ENCODE measurements at places on chromosomes 3 and 15.

- no peaks in the 10 kb centered on the region for H3K4me1 ChIP-seq
- no peak overlapping the region for H3K4me3 ChIP-seq
- peaks cover 5% of the 10 kb centered on the region for H3K36me3 ChIP-seq
- no peaks in the 10 kb centered on the region for H3K27me3 ChIP-seq
- no peak overlapping the region for H3K27ac ChIP-seq
- no peak for DNase-seq
Measured at GRCh38 chr15:34349769-34350168, 6.7 kb downstream of the NUTM1 start.

DNA sequence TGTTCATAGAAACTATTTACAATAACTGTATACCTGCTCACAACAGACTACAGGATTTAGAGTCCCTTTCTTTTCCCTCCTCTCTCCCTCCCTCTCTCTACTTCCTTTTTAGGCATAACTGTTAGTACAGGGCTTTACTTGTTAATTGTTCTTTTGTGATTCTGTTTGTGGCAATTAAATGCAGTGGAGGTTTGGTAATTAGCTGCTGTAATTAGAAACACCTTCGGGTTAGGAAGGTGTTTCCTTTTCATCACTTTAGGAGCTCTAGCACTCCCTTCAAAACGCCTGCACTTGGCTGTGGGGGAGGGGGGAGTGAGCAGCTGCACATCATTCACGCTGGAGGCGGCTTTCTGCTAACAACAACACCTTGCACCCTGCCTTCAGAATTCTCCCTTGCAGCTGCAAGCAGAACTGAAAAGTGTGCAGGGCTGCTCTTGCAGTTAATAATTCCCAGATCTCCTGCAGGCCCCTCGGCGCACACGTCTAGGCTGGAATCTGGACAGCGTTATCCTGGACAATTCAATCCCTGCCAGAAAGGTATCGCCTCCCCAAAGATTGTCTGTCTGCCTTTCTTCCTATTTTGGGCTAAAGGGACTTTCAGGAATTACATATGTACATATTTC, 242.6 kb upstream of the RGMA start:
- peak; percentile 79 for DNase-seq
- H3K36me3 ChIP-seq = 0 out of 2 replicates have a peak, but pooled peaks cover 9% of the 10 kb centered on the region
- H3K4me3 ChIP-seq = peak overlapping the region; percentile 56

DNA sequence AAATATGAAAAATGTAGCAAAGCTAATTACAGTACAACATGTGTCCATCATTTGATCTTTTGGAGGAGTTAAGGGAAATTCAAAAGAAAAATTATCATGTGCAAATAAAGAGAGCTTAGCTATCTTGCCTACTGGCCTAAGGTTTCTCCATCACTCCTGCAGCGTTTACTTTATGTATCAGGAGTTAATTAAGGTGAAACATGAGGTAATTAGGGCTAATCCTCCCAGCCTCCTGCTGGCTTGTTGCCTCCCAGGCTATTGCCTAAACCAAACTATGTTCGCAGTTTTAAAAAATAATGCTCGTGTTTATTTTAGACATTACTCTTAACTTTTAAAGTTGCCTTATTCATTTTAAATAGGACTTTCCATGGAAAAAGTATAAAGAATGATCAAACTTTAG, 367.5 kb downstream of the ROBO2 start:
- DNase-seq = no peak
- no peaks in the 10 kb centered on the region for H3K36me3 ChIP-seq
- no peaks in the 10 kb centered on the region for H3K4me1 ChIP-seq

DNA sequence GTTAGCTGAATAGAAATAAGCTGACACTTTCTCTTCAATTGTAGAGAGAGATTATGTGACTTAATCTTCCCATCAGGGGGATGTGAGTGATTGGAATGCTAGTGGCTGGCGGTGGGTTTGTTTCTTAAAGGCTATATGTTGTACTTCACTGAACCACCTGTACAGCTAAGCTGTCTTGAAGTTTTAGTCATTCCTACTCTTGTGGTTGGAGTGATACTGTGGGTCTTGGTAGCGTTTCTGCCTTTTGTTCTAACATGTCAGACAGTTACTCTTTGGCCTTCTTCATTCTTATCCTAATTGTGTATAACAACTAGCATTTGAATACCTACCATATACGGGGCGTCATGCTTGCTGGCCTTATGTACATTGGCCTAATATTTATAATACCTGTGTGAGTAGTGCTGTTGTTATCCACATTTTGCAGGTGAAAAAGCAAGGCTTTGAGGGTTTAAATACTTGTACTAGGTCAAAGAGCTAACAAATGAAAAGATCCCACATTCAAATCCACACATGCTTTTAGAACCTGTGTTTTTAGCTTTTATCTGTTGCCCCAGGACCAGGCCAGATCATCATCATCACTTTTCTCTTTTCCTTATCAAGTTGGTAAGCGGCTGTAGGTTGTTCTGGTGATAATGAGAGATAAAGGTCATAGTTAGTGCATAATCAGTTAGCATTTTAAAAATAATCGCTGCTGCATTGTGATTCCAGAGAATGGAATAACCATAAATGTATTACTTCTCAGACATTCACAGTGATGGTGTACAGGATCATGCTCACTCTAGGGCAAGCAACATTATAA, 50.2 kb downstream of the AKAP13 start:
- H3K27me3 ChIP-seq = no peaks in the 10 kb centered on the region
- H3K4me3 ChIP-seq = no peak overlapping the region
- peaks cover 7% of the 10 kb centered on the region for H3K4me1 ChIP-seq
- H3K36me3 ChIP-seq = no peaks in the 10 kb centered on the region

DNA sequence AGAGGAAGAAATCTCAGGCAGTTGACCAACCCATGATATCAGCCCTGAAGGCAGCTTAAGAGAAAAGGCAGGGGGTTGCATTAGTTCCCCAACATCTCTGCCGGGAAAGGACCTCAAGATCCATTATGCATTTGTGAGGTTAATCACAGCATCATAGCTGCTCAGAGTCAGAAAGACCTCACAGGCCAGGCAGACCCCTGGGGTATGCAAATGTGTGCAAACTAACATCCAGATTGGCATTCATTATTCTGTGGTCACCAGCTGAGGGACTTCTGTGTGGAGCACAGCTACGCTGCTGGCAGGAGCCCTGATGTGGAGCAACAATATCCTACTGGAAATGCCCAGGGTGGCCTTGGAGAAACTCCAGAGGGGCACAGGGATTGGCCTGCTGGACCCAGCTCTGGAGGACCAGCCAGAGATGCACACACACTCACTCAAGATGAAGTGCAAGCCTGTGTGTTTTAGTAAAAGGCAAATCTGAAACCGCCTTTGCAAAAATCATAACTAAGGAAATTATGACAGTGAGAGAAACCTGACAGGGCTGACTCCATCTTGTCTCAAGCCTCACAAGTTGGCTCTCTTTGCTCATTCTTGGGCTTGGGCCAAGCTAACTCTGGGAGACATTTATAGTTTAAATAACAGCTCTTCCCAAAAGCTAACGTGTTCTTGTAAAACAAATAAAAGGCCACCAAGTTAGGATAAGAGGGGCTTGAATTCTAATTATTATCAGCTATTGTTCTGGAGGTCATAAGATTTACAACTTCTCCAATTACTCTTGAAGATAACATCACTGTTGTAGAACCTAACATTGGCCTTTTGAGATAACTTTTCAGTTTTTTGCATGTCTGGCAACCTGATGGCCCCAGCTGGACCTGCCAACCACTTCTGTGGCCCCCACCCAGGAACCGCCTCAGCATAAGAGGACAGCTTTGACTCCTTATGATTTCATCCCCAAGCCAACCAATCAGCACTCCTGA, 257.1 kb downstream of the UACA start:
- H3K4me3 ChIP-seq = no peak overlapping the region
- no peak overlapping the region for H3K27ac ChIP-seq

GRCh38 chr15:64324165-64324877, 31.7 kb downstream of the CSNK1G1 start:
- H3K27me3 ChIP-seq = no peaks in the 10 kb centered on the region
- H3K36me3 ChIP-seq = no peaks in the 10 kb centered on the region
- DNase-seq = no peak
- H3K4me3 ChIP-seq = no peak overlapping the region
- H3K27ac ChIP-seq = no peak overlapping the region

DNA sequence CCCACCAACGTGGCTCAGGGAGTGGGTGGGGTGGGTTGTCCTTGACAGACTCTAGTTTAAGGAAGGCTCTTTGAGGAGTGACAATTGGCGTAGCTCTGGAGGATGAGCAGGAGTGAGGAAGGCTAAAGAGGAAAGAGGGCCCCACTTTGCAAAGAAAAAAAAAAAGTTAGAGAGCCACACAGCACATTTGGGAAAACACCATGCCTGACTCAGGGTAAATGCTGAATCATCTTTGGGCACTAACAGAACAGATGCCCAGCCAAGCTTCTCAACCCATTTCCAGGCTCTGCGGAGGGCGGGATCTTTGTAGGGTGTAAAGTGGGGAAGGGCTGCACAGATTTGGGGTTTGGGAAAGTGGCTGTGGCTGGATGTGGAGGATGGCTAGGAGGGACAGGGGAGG, 179.1 kb upstream of the RGMA start:
- peaks cover 11% of the 10 kb centered on the region for H3K36me3 ChIP-seq
- no peak overlapping the region for H3K27ac ChIP-seq
- DNase-seq = no peak
- H3K4me3 ChIP-seq = no peak overlapping the region
- peaks cover 5% of the 10 kb centered on the region for H3K4me1 ChIP-seq
- H3K27me3 ChIP-seq = no peaks in the 10 kb centered on the region

DNA sequence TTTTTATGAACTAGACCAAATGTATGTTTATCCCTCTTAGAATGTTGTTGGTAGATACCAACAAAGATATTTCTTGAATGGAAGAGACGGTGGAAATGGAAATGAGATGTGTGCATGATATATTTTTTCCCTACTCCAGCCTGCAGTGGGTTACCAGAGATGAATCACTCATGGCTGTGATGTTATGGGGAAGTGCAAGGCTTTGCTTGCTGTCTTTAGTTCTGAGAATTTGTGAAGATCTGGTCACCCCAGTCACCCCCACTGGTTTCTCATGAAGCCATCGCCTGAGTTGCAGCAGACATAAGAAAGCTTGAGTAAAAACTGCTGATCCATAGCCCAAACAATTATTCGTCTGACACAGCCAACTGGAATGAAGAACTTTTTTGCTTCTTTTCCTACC, 78.1 kb upstream of the EOMES start:
- H3K27ac ChIP-seq = no peak overlapping the region
- no peaks in the 10 kb centered on the region for H3K36me3 ChIP-seq
- no peaks in the 10 kb centered on the region for H3K4me1 ChIP-seq
- no peak overlapping the region for H3K4me3 ChIP-seq

DNA sequence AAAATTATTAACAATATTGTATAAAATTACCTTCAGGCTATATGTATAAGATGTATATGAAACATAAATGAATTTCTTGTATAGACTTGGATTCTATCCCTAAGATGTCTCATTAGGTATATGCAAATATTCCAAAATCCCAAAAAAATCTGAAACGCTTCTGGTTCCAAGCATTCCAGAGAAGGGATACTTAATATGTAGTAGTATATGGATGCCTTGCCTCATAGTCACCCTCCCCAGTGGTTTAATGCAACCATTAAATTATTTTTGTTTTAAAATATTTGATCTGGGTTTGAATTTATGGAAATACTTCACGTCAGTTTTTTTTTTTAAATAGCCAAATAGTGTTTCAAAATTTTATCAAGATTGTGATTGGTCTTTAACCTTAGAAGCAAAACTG, 27.2 kb downstream of the PLCL2 start:
- no peak overlapping the region for H3K27ac ChIP-seq
- no peaks in the 10 kb centered on the region for H3K36me3 ChIP-seq
- H3K4me1 ChIP-seq = no peaks in the 10 kb centered on the region
- no peaks in the 10 kb centered on the region for H3K27me3 ChIP-seq
- no peak overlapping the region for H3K4me3 ChIP-seq

Measured in H9 (cell line).